Pons (tissue), 1 donor: ENCODE measurements at places on chromosomes 7 and 10.

DNA sequence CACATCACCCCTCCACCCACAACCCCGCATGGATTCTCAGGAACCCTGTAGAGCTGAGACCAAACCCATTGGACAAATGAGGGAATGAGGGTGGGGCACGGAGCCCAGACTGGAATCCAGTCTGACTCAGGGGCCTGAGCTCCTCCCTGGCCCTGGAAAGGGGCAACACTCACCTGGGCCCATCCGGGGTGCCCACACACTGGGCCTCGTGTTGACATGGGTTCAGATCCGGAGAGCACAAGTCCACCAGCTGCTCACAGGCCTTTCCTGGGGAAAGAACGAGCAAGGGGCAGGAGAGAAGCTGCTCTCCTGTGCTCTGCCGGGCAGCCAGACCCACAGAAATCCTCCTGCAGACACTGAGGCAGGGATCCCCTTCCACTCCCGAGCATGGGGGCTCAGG is 172.2 kb downstream of the SLIT1 start:
- DNase-seq: no peak

- DNase-seq: no peak
These were observed 16.3 kb upstream of the CRYGN start for GRCh38 chr7:151456276-151456675.

DNA sequence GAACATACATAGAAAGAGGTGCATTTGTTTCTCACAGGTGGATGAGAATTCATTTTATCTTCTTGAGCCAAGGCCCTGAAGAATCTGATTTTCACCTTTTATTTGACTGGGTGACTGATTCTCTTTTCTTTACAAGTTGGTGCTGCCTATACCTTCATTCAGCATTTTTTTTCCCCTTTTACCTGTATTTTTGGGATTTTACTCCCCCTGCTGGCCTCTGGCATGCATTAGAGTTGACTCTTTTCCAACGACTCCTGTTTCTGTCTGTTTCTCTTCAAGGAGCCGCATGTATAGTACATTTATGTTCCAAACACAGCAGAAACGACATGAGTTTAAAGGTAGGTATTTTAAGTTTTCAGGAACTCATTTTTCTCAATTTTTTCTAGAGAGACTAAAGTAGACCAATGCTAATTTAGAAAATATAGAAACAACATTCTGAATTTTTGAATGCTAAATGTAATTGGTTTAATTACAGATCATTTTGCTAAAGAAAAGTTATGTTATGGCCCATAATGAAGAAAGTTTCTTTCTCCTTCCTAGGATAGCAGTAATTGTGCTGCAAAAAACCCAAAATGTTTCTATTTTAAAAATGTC is 149.8 kb upstream of the HDAC9 start:
- DNase-seq: peak; percentile 62

- no peak for DNase-seq
These were observed 35.8 kb upstream of the EIF4H start for GRCh38 chr7:74138334-74138867.

- peak; percentile 49 for DNase-seq
These were observed 46.0 kb downstream of the ATAD1 start for GRCh38 chr10:87771871-87772500.

GRCh38 chr7:106089647-106090046 is 22.5 kb downstream of the SYPL1 start:
- DNase-seq: no peak

GRCh38 chr7:18354108-18355085 is 141.2 kb upstream of the HDAC9 start:
- DNase-seq: no peak

DNA sequence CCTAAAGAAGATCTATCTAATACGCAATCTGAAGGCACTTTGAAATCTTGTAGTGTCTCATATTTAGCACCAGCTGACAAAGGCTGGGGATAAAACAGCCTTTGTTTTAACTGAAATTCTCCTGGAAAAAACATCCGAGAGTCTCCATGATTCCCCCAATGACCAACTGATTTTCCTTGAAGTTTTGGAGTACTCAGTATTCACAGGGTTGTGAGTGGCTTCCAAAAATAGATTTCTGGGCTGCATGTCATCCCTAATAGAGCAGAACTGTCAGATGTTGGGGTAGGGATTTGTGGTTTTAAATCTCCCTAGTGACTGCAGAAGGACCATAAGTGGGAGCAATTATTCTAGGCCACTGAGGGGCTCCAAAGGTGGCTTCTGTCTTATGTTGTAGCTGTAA is 206.4 kb downstream of the TAX1BP1 start:
- DNase-seq: peak; percentile 69

- DNase-seq: peak; percentile 23
These were observed 945 bp upstream of the RHEB start for GRCh38 chr7:151520419-151521261.

DNA sequence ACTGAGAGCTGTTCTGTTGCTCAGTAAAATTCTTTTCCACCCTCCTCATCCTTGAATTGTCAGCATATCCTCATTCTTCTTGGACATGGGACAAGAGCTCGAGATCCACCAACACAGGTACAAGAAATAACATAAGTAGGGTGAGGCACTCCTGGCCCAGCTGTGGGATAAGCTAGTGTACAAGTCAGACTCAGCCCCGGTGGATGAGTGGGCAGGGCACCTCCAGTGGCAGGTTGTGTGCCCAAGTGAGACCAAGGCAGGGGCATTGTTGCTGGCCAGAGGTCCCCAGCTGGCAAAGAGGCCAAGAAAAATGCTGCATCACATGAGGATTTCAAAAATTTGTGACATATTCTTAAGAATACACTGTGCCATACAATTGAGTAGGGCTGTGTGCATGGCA is 402.0 kb upstream of the ZWINT start:
- DNase-seq: no peak

DNA sequence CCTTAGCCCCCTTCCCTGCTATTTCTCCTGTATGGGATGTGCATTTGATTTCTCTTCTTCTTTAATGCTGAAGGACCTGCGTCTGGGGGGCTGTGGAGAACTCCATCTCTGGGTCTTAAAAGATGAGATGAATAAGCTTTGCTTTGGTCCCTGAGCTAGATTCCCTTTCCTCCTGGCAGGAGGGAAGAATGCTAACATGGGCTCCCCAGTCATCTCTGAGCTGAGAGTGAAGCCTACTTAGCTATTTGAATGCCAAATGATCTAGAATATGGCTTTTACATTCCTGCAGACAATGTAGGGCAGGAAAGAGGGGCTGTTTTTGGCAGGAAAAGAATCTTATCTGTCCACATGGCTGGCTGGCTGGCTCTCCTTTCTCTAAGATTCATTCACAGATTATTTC is 62.6 kb upstream of the EFCAB10 start:
- DNase-seq: no peak

- DNase-seq: no peak
These were observed 292.4 kb upstream of the NPSR1 start for GRCh38 chr7:34365611-34366010.

- no peak for DNase-seq
These were observed 200.0 kb upstream of the MKI67 start for GRCh38 chr10:128326251-128326650.

- peak; percentile 22 for DNase-seq
These were observed 27.8 kb downstream of the MRC1 start for GRCh38 chr10:17836942-17837341.

GRCh38 chr7:107700570-107700969 is 39.9 kb downstream of the SLC26A4 start:
- no peak for DNase-seq

- DNase-seq: no peak
These were observed 345.5 kb downstream of the LRMDA start for GRCh38 chr10:75776738-75777504.

GRCh38 chr10:116183733-116184511 is 89.1 kb downstream of the GFRA1 start:
- no peak for DNase-seq

GRCh38 chr7:6432781-6433180 is 15.0 kb downstream of the DAGLB start:
- DNase-seq: no peak

DNA sequence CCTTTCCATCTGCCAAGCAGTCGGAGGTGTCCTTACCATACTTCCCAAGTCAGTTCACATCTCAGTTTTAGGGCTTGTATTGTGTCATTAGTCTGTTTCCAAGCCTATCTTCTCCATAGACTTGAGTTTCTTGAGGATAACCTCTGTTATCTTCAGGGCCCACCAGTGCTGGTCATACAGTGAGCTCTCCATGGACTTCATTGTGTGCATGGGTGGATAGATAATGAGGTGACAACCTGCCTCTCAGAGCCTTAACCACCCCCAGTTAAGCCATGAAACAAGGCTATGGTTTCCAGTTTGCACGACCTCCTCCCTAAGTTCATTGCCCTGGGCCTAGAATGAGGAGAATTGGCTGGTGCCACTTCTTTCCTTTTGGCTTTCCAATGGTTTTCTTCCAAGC is 38.5 kb upstream of the WAC start:
- DNase-seq: no peak

DNA sequence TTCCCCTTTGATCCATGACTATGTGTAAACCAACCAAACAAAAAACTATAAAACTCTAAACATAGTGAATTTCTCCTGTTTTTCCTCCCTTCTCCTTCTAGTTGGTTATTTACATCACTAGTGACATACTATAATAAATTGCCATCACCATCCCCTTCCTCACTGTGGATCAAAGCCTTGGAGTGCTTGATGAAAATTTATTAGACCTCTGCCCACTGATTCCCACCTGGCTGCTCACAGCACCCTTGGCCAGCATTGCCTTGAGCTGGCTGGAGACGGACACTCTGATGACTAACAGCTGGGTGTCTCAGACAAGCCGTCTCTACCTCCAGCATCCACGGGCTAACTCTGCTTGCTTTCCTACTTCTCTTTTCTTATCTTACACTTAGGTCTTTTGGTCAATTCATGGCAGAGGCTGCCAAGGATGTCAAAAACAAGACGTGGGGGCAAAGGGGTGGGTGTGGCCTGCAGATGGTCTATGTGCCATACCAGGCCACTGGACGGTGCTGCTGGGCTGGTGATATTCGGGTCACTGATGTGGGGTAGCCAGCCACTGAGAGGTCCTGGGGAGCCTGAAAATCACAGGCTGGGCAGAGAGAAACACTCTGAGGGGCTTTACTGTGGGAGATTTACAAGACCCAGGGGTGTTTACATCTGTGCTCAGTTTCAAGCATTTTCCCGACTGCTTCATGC is 207.8 kb downstream of the TAX1BP1 start:
- no peak for DNase-seq

DNA sequence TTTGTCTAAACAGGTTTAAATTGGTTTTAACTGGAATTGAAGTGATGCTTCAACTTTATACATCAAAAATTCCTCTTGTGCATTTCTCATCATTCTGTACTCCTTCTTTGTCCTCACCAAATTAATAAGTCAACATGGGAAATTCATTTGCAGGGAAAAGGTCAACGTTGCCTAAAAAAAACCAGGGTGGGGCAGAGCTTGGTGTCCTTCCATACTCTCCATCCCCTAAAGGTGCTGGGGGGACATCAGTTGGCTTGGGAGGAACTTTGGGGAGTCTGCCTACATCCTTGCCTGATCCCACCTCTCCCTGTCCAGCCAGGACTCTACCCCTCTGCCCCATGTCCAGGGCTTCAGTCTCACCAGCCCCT is 34.1 kb upstream of the SLC26A3 start:
- no peak for DNase-seq
